ENCODE measurements at places on chromosomes 5 and 9.

DNA sequence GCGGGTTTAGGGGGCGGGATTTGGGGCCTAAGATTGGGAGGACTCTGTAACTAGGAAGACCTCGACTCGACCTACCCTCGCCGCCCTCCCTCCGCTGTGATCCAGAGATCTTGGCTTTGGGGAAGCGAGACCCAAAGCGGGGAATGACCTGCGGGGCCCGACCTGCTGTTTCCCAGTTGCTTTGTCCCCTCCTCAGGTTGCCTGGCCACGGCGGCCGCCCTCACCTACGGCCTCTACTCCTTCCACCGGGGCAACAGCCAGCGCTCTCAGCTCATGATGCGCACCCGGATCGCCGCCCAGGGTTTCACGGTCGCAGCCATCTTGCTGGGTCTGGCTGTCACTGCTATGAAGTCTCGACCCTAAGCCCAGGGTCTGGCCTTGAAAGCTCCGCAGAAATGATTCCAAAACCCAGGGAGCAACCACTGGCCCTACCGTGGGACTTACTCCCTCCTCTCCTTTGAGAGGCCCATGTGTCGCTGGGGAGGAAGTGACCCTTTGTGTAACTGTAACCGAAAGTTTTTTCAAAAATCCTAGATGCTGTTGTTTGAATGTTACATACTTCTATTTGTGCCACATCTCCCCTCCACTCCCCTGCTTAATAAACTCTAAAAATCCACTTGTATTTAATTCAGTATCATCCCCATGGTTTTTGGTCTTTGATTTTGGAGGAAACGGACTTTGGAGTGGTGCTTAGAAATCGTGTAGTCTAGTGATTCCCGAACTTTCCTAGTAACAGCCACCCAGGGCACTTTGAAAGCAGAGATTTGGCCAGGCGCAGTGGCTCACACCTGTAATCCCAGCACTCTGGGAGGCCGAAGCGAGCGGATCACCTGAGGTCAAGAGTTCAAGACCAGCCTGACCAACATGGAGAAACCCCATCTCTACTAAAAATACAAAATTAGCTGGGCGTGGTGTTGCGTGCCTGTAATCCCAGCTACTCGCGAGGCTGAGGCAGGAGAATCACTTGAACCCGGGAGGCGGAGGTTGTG lies 878 bp downstream of the HIGD2A start:
- DNase-seq = no peak

- no peak for DNase-seq
These were observed 41.0 kb downstream of the FXN start for GRCh38 chr9:69076550-69076949.

DNA sequence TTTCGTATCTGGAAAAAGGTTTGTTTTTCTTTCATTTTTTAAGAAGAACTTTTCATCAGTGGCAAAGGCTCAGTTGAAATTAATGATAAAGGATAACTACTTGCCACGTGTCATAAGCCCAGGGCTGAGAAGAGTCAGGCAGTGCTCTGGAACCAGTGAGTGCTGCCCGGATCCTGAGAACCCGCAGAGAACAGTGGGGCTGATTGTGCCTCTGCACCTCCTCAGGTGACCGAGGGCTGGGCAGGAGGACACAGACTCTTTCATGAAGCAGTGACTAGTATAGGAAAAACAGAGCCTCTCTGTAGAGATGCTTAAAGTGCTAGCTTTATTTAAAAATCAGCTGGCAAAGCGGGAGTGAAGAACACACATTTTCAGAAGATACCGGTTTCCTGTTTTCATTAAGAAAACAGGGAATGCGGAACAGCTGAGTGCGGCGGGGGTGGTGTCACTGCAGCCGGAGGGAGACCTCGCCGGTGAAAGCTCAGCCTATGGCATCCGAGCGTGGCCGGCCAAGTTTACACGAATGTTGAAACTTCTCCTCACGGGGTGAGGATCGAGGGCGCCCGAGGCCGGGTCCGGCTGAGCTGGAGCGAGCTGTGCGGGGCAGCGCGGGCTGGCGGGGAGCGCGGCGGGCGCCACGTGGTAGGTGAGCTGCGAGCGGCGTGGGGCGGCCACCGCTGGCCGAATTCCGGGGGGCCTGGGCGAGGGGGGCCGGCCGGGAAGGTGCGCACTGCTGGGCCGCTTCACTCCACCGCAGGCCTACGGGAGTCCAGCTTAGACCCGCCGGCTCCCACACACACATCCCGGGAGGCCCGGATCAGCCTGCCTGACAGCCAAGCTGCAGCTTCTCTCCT lies 134.7 kb upstream of the DMRT1 start:
- peak; percentile 2 for DNase-seq

DNA sequence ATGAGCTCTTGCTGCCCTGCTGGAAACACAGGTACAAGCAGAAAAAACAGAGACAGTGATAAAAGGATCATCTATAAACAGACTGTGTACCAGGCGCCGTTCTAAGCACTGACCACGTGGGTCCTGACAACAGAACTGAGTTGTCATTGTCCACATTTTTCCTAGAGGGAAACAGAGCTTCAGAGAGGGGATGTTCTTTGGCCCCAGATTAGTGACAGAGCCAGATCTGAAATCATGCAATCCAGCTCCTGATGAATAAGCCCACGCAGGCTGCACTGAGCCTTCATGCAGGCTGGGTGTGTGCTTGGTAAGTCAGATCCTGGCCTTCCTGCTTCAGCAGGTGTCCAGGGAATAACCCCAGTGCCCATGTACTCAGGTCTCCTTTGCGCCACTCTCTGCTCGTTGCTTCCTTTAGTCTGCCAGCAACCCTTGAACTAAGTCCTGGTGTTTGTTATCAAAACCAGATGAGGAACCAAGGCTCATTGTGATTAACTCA lies 22.8 kb upstream of the TCF7 start:
- DNase-seq = no peak

DNA sequence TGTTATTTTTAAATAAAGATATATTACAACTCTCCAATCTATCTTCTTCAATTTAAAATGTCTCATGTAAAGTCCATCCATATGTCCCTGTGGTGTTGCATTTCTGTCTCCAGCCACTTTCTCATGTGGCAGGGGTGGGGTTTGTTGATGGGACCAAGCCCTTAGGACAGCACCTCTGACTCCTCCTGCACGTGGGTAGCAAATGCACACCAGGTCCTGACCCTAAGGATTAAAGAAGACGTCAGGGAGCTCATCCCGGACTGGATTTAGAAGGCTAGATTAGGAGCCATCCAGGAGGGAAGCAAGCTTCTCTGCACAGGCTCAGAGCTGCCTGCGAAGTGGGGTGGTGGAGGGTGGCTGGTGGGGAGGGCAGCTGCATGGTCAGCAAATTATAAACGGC lies 38.9 kb upstream of the FAM120AOS start:
- DNase-seq = no peak

DNA sequence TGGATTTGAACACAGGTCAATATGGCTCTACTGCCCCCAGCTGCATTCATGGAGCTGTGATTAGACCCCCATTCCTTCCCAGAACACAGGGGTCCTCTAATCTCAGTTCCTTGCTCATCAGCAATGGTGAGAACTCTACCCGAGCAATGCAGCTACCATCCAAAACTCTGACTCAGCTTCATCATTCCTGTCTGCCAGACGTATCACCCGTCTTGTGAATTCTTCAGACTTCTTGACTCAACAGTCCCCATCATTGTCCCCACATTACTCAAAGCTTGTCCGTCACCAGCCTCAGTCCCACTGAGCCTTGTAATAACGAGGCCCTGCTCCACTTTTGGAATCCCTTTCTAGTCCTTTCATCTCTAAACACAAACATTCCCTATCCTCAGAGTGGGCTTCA lies 36.3 kb upstream of the STX17 start:
- no peak for DNase-seq

GRCh38 chr5:62317810-62318209 lies 11.8 kb downstream of the KIF2A start:
- DNase-seq = no peak

DNA sequence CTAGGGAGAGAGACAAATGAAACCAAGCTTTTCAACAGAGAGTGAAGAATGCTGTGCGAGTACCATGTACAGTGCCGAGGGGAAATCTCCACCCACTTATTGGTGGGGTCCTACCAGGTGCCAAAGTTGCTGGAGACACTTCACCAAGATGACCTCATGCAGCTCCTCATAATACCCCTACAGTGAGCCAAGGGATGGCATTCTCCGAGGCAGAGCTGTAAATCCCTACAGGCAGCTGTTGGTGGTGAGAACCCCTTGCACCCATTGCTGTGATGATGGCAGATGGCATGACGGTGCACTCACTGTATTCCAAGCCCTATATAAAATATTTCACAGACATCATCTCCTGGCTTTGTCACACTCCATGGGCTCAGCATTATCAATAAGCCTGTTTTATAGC lies 464.9 kb downstream of the SPOCK1 start:
- DNase-seq = no peak

All from stimulated activated CD8-positive, alpha-beta memory T cell treated with anti-CD3 and anti-CD28 coated beads, Interleukin-7, amount 100 ng/mL, for 1 hour (primary cell).